Non-pigmented ciliary epithelial cell (primary cell): ENCODE measurements at places on chromosomes 12 and 14.

DNA sequence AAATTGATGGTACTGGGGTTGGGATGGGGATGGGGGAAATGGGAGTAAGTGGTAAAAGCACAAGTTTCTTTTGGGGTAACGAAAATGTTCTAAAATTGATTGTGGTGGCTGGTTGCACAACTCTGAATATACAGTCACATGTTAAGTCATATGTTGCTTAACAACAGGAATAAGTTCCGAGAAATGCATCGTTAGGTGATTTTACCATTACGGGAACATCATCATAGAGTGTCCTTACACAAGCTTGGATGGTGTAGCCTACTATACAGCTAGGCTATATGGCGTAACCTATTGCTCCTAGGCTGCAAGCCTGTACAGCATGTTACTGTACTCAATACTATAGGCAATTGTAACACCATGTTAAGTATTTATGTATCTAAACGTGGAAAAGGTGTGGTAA is 31.0 kb downstream of the ITGA7 start:
- no peak for DNase-seq

DNA sequence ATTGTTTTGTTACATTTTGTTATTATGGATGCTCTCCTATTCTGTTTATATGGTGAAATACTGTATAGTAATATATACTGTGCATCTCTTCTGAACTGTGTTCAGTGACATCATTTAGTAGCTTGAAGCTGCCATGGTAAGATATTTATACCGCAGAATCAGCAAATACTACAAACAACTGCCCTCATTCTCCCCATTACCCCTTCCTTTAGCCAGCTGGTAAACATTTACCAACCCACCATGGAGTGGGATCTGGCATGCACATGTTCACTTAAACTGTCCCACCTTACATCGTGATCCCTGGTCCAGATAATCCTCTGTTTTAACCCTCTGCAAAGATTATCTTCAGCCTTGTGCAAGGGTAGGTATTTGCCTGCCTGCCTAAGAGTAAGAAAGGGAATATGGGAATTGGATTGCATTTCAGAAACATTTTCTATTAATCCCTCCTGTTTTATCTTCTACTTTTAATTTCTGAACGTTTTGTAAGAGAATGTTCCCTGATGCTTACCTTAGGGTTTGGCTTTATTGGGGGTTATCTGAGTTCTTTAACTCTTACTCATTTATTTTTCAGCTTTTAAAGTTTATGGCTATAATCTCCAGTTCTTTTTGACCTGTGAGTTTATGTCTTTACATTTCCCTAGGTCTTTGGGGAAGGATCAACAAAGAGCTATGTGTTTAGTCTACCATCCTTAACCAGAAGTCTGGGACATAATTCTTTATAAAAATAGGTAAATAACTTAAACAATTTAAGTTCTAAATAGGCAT is 46.5 kb downstream of the FBXO34 start:
- DNase-seq, result no peak

DNA sequence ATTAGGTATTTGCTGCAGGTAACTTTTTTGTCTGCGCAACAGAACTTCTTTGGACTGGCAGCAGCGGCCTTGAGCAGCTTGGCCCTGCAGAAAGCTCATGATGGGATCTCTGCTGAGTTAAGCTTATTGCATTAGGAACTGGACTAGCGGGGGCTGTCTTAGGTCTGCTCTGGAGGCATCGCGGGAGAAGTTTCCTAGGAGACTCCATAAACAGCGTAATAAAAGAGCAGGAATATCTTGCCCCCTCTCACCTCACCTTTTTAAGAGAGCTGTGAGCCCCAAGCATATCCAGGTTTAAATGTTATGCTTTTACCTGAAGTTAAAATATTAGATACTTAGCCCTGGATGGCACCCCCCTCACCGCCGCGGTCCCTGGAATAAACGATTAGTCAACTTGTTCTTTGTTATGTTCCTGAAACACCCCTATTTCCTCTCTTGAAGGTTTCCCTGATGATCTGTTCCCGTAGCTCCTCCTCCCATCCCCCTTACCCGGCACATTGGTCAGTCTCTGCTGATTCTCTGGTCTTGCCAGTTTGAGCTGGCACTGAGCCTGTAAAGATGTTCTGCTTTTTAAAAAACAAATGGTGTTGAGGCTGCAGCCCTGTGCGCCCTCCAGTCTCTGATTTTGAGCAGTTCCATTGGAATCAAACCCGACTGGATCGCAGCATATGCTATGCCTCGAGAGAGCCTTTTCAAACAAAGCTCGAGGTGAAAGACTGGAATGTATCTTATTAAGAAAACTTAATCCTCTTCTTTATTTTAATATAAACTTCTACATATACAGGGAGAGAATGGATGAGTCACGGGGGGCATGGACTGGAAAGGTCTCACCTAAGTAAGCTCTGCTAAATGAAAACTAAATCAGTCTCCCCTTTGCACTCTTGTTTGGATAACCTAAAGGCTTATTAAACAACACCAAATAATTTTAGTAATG is 1.9 kb downstream of the MLXIP start:
- DNase-seq, result no peak

- no peak for DNase-seq
Measured at GRCh38 chr14:91108941-91109611, 4.8 kb upstream of the DGLUCY start.

GRCh38 chr12:64030155-64030554 is 185.7 kb downstream of the SRGAP1 start:
- no peak for DNase-seq

- DNase-seq, result no peak
Measured at GRCh38 chr12:3263282-3263681, 186.1 kb downstream of the TSPAN9 start.

- no peak for DNase-seq
Measured at GRCh38 chr12:109760031-109760929, 46.7 kb downstream of the FAM222A start.

DNA sequence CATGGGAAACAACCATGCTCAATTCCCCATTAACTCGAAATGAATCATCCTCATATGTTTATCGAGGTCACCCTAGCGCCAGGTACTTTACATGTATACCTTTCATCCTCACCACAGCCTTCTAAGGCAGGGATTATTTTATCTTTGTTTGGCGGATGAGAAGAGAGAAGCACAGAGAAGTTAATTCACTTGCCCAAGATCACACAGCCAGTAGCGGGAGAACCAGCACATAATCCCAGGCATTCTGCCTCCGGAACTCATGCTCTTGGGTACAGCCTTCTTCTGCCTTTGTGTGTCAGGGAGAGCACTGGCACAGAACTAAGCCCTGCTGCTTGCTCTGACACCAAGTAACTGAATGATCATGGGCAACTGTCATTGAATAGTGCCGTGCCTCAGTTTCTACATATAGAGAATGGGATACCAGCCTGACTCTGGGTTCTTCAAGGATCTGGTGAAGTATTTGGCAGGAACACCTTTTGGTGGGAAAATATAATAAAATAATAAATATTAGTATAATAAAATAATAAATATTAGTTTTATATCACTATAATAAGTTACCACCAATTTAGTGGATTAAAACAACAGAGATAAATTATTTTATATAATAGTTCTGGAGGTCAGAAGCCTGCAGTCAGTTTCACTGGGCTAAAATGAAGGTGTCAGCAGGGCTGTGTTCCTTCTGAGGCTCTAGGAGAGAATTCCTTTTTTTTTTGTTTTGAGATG is 220.9 kb downstream of the AACS start:
- DNase-seq, result no peak

- peak; percentile 53 for DNase-seq
Measured at GRCh38 chr12:107091381-107091780, 2.0 kb downstream of the CRY1 start.

DNA sequence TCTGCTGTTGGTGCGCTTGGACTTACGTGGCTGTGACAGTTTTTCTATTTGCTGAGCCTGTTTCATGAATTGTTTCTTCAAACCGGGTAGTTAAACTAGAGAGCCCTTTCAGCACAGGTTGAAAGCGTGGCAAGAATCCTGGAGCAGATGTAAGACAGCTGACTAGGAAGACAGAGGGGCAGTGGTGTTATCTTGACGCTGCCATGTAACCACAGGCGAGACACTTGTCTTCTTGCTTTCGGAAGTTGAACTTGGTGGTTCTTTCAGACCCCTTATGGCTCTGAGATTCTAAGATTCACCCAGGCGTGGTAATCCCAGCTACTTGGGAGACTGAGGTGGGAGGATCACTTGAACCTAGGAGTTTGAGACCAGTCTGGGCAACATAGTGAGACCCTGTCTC is 4.3 kb downstream of the EMP1 start:
- no peak for DNase-seq
